A549 treated with AZD2906 at 1 μM for 4 hours (cell line): ENCODE measurements at places on chromosomes 7 and 10. TPM values are rescaled to one million over a fixed set of nuclear protein-coding genes. Genes with fewer than 3 reads are reported as not detected.

Gene GPR15LG
- total RNA-seq: not detected in 5 replicates

Gene NOC3L
- total RNA-seq: 18.9 to 26.3 TPM (median 21.4 TPM) in 5 replicates

Gene SPACDR
- 0.77 to 0.92 TPM (median 0.85 TPM) in 5 replicates for total RNA-seq

Gene HYAL4
- 0.05 TPM in 1 of 5 replicates, not detected in the others for total RNA-seq

Gene TAS2R41
- not detected in 5 replicates for total RNA-seq

Gene ENTPD1
- total RNA-seq: 0.02 to 0.09 TPM (median 0.07 TPM) in 3 of 5 replicates, not detected in the others

Gene MCM10
- 17.9 to 24.7 TPM (median 20.1 TPM) in 5 replicates for total RNA-seq

Gene SMNDC1
- 45.2 to 49.1 TPM (median 47.8 TPM) in 5 replicates for total RNA-seq

Gene MBL2
- total RNA-seq: not detected in 5 replicates

Gene NAT16
- total RNA-seq: 0.13 to 0.19 TPM (median 0.15 TPM) in 5 replicates

Gene NACAD
- total RNA-seq: 0.20 to 0.50 TPM (median 0.32 TPM) in 5 replicates

Gene BTBD16
- total RNA-seq: 0.41 to 0.82 TPM (median 0.66 TPM) in 5 replicates

Gene CPA4
- total RNA-seq: 2.9 to 5.1 TPM (median 3.6 TPM) in 5 replicates

Gene EGR2
- 0.22 to 0.32 TPM (median 0.29 TPM) in 5 replicates for total RNA-seq

Gene ANXA8L1
- 93.7 to 122 TPM (median 108 TPM) in 5 replicates for total RNA-seq

Gene IL15RA
- 1.8 to 3.2 TPM (median 2.3 TPM) in 5 replicates for total RNA-seq

Gene TRIM50
- total RNA-seq: not detected in 5 replicates
